COR-L47 (cell line): ENCODE measurements at places on chromosomes 1 and 21.

- DNase-seq: no peak
Measured at GRCh38 chr1:161226759-161227158, 899 bp downstream of the TOMM40L start.

GRCh38 chr1:238406098-238406860 is 515.6 kb upstream of the ZP4 start:
- DNase-seq: no peak

GRCh38 chr21:37467082-37467481 is 100.5 kb downstream of the DYRK1A start:
- no peak for DNase-seq

- DNase-seq: no peak
Measured at GRCh38 chr1:228316589-228317387, 89.8 kb downstream of the TRIM11 start.

DNA sequence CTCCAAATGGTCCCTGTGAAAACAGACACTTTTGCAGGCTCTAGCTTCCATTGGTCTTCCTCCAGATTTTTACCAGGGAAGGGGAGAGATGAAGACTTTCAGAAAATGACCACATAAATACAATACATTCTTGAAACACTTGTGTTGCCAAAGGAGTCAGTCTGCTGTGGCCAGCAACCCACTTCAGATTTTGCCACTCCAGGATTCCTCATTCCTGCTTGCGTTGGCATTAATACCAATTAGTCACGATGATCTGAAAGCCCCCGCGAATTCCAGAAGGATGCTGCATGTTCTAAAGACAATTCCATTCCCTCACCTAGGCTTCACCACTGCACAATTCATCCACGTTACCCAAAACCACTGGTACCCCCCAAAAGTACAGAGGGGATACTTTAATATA is 7.9 kb upstream of the BACE2 start:
- no peak for DNase-seq

- DNase-seq: no peak
Measured at GRCh38 chr21:44564886-44565598, 6.4 kb upstream of the KRTAP10-3 start.

GRCh38 chr1:229130028-229130668 is 140.8 kb upstream of the RAB4A start:
- no peak for DNase-seq

DNA sequence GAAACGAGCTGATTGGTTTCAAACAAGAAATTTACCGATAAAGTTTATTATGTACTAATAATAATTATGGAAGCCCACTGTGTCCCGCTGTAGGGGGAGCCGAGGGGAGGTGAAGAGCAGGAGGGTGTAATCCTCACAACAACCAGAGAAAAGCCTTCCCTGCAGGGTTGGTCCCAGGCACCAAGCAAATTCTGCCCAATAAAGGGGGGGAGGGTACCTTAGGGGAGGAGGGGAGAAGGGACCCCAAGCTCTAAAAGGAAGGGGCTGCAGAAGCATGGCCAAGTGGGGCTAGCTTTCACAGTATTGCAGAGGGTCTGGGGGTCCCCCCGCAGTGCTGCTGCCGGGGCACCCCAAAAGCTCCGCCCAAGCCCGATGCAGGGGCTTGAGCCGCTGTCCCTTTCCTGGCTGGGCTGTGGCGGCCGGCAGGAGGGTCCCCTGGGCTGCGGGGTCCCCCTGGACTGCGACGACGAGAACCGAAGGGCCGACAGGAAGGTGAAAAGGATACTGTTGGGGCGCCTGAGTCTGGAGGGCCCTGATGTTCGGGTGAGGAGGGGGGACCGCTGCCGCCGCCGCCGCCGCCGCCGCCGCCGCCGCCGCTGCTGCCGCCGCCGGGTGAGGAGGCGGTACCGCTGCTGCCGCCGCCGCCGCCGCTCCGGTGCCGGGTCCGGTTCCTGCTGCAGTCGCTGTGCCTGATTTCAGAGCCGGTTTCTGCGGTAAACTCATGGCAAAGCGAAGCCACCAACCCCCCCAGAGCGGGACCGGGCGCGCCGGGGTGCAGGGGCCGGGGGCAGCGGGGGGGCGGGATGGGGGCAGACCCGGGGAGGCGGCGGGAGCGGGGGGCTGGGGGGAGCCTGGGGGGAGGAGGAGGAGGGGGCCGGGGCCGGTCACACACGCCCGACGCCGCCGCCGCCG is 771 bp downstream of the EIF4G3 start:
- DNase-seq: peak; percentile 27

- no peak for DNase-seq
Measured at GRCh38 chr1:32082022-32082421, 9.3 kb downstream of the TMEM39B start.

GRCh38 chr1:222370913-222371675 is 176.8 kb downstream of the HHIPL2 start:
- no peak for DNase-seq

DNA sequence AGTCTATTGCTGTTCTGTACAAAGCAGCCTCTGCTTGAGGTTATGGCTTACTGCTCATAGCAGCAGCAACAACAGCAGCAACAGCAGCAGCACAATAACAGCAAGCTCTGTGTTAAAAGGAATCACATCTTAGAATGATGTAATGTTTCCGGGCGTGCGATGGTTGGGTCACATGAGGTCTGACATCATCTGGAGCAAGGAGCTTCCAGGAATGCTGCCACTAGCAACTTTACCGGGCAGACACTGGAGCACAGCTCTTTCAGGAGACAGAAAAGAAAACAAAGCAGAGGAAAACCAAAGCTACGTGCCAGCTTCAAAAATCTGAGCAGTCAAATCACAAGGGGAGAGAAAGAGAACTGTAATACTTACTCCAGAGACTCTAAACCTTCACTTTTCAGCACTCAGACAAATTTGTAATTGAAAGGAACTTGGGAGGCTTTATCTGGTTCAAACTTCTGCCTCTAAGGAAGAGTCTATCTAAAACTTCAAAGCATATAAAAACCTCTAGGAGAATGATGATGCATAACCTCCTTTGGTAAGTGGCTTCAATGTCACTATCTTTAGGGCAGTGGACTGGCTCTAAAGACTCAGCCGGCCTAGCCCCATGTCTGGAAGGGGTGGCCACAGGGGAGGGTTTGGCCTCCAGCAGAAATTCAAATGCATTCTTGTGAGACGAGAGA is 28.3 kb upstream of the RAB3GAP2 start:
- no peak for DNase-seq

GRCh38 chr1:12473596-12474362 is 144.2 kb downstream of the DHRS3 start:
- DNase-seq: no peak

- DNase-seq: peak; percentile 66
Measured at GRCh38 chr21:26846036-26846931, 1.1 kb upstream of the ADAMTS1 start.

GRCh38 chr1:178500091-178500770 is 3.5 kb upstream of the CLEC20A start:
- no peak for DNase-seq

DNA sequence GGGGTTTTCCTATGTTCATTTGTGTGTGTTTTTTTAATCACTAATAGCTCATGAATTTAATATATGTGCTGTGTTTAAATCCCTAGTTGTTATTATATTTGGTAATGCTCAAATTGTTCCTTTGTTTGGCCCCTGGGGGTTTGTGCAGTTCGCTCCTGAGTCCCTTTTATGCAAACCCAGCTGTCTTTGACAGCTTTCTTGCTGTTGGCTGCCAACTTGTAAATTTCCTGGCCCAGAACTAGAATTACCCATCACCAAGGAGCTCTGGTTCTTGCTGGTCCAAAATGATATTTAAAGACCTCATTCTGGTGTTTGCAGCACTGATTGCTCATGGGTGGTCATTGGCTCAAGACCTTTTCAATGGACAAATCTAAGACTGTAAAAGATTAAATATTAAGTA is 39.6 kb upstream of the PGBD5 start:
- peak; percentile 39 for DNase-seq

GRCh38 chr1:76238094-76238628 is 163.6 kb downstream of the ST6GALNAC3 start:
- no peak for DNase-seq

- DNase-seq: no peak
Measured at GRCh38 chr1:209678981-209679539, 3.8 kb downstream of the G0S2 start.

DNA sequence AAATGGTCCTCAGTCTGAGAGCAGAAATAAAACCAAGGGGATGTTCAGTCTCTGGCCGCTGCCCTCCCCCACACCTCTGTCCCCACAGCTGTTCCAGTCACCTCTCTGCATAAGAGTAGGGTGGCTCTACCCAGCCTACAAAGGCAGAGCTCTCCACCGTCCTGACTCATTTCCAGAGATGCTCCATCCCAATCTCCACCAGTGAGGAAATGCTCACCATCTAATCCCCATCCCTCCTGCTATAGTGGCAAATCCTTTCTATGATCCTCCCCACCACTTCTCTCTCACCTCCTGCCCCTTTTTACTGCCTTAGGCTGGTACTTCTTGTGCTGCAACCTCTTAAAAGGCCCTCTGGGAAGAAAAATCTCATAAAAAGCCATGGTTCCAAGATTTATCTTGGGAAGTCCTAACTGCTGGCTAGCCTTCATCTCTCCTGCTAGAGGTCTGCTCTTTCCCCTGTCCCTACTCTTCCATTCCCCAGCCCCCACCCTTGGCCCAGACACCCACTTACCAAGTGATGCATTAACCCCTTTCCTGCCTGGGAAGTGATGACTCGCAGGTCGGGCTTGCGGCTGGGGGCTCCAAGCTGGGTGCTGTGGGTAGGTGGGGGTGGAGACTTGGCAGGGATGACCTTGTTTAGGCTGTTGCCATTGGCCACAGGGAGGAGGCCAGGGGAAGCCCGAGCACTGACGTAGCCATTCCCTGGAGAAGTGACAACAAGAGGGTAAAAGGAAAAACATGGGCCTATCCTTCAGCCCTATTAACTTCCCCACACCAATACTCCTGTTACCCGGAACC is 23.9 kb downstream of the MEF2D start:
- DNase-seq: no peak

DNA sequence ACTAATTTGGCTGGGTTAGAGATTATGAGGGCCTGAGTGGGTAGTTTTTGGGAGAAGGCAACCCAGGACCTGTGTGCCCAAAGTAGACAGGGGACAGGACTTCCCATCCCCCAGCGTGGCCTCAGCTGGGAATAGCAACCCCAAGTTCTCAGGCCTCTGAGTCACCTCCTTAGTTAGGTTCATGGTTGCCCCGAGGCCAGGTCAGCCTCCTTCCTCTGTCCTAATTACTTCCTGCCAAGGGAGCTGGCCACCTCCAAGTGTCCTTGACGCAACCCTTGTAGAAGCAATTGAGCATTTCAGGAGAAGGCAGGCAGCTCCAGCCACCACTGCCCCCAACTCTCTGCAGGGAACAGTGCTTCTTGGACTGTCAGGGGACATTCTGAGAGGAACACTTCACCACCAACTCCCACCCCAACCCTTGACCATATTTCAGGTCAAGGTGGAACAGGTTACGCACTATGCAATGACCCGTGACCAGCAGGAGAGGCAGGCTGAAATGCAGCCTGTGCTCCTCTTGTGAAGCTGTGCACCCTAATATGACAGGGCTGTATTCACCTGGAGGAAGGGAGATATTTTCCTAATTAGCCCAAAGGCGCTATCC is 5.1 kb upstream of the NT5C1A start:
- DNase-seq: no peak

GRCh38 chr1:14167884-14168283 is 430.6 kb upstream of the KAZN start:
- DNase-seq: no peak

DNA sequence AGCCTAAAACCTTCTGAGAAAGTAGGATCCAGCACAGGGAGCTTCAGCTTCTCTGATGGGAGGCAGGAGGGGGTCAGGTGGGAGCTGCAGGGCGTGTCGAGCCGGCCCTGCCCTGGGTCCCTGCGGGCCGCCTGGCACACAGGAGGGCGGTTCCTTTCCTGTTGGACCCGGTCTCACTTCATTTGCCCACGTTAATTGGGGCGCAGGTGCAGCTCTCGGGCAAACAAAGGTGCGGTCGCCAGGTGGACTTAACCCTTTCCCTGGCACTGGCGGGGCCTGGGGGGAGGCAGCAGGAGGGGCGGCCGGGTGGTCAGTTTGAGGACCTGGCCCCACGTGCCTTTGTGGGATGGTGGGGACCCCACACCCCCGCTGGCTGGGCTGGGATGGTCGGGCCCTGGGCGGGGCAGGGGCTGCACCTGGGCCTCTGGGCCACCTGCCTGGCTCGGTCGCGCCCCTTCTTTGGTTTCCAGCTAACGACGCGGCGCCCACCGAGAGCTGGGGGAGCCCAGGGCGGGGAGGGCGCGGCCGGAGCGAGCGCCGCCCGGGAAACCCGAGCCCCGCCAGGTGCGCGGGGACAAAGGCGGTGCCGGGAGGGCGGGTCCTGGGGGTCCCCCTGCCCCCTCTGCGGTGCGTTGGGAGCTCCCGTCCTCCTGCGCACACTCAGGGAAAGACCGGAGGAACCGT is 20.8 kb upstream of the C1orf159 start:
- peak; percentile 92 for DNase-seq

DNA sequence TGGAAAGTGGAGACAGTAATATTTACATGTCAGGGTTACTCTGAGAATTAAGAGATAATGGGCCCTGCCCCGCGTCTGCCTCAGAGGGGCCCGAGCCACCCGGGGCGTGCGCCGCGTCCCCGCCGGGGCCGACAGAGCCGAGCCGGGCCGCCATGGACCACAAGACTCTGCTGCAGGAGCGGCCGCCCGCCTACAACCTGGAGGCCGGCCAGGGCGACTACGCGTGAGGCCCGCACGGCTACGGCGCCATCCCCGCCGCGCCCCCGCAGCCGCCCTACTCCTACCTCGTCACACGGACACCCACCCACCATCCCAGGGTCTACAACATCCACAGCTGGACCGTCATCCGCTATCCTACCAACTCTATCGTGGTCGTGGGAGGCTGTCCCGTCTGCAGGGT is 35.1 kb upstream of the LRRC39 start:
- no peak for DNase-seq

GRCh38 chr1:15188678-15189077 is 35.1 kb downstream of the TMEM51 start:
- no peak for DNase-seq

GRCh38 chr1:108533351-108534083 is 26.4 kb upstream of the EEIG2 start:
- DNase-seq: no peak

GRCh38 chr1:220776254-220776653 is 10.5 kb upstream of the MTARC1 start:
- no peak for DNase-seq

DNA sequence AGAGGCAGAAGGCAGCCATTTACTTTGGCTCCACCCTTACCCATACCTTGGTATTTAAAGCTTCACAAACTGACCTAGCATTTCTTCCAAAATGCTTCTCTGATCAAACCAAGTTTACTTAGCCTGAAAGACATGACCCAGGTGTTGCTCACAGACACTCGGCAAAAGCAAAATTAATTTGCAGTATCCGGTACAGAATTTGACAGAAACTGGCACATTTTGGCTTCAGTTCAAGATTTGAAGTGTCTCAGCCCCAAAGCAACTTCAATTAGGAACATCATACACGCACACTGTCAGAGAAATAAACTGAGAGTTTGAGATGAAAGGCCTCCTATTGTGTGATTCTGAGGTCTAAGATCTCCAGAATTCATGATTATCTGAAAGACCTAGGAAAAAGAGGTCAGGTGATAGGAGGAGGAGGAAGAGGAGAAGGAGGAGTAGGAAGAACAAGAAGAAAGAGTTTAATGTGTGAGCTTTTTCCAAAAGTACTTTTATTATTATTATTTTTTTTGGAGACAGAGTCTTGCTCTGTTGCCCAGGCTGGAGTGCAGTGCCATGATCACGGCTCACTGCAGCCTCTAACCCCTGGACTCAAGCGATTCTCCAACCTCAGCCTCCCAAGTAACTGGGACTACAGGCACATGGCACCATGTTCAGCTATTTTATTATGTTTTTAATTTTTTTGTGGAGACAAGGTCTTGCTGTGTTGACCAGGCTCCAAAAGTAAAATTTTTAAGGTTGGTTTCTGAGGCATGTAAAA is 143.6 kb downstream of the SLC45A1 start:
- peak; percentile 17 for DNase-seq
